Epithelial cell of proximal tubule (primary cell): ENCODE measurements at places on chromosomes 3 and 15. TPM values are rescaled to one million over a fixed set of nuclear protein-coding genes. Genes with fewer than 3 reads are reported as not detected.

The CPN2 gene
- not detected in 2 replicates for total RNA-seq

The KCNMB2 gene
- not detected in 2 replicates for total RNA-seq

The GOLGA6D gene
- total RNA-seq: not detected in 2 replicates

The PDZRN3 gene
- total RNA-seq: 0.17 and 0.22 TPM in 2 replicates

The TLR9 gene
- not detected in 2 replicates for total RNA-seq

The MRAS gene
- 12.7 and 17.2 TPM in 2 replicates for total RNA-seq

The NIPA2 gene
- 54.7 and 94.4 TPM in 2 replicates for total RNA-seq

The SLC6A11 gene
- not detected in 2 replicates for total RNA-seq

The ITIH4 gene
- 0.07 TPM in 1 of 2 replicates, not detected in the other for total RNA-seq

The DZIP1L gene
- total RNA-seq: 5.9 and 9.7 TPM in 2 replicates

The PLA2G4D gene
- not detected in 2 replicates for total RNA-seq

The LRRN1 gene
- 2.6 and 4.9 TPM in 2 replicates for total RNA-seq

The PPP1R2 gene
- total RNA-seq: 34.9 and 43.5 TPM in 2 replicates

The ITIH1 gene
- total RNA-seq: not detected in 2 replicates

The LEKR1 gene
- total RNA-seq: 0.06 and 0.43 TPM in 2 replicates

The GPR27 gene
- 1.2 and 3.9 TPM in 2 replicates for total RNA-seq

The GNAT1 gene
- total RNA-seq: not detected in 2 replicates

The TEX9 gene
- 3.3 and 4.7 TPM in 2 replicates for total RNA-seq

The HRG gene
- total RNA-seq: not detected in 2 replicates

The GOLGA8S gene
- not detected in 2 replicates for total RNA-seq

The CD200 gene
- 3.8 and 3.9 TPM in 2 replicates for total RNA-seq

The CFAP161 gene
- 0.07 TPM in 1 of 2 replicates, not detected in the other for total RNA-seq

The GOLGA6A gene
- total RNA-seq: not detected in 2 replicates

The SYNPR gene
- total RNA-seq: not detected in 2 replicates

The GPR62 gene
- not detected in 2 replicates for total RNA-seq

The FAM240A gene
- not detected in 2 replicates for total RNA-seq

The SNX33 gene
- total RNA-seq: 6.7 and 13.5 TPM in 2 replicates

The TRH gene
- not detected in 2 replicates for total RNA-seq

The RTP2 gene
- total RNA-seq: not detected in 2 replicates

The SH2D7 gene
- not detected in 2 replicates for total RNA-seq

The RASL12 gene
- not detected in 2 replicates for total RNA-seq

The B3GALNT1 gene
- total RNA-seq: 17.1 and 34.7 TPM in 2 replicates

The BDH1 gene
- 7.2 and 20.8 TPM in 2 replicates for total RNA-seq

The ZNF662 gene
- total RNA-seq: 1.7 and 6.3 TPM in 2 replicates
